ENCODE measurements at places on chromosomes 1 and 21. TPM values are rescaled to one million over a fixed set of nuclear protein-coding genes. Genes with fewer than 3 reads are reported as not detected.
A peak's percentile ranks its signal among the peaks of the same experiment; 100 is the strongest.

DNA sequence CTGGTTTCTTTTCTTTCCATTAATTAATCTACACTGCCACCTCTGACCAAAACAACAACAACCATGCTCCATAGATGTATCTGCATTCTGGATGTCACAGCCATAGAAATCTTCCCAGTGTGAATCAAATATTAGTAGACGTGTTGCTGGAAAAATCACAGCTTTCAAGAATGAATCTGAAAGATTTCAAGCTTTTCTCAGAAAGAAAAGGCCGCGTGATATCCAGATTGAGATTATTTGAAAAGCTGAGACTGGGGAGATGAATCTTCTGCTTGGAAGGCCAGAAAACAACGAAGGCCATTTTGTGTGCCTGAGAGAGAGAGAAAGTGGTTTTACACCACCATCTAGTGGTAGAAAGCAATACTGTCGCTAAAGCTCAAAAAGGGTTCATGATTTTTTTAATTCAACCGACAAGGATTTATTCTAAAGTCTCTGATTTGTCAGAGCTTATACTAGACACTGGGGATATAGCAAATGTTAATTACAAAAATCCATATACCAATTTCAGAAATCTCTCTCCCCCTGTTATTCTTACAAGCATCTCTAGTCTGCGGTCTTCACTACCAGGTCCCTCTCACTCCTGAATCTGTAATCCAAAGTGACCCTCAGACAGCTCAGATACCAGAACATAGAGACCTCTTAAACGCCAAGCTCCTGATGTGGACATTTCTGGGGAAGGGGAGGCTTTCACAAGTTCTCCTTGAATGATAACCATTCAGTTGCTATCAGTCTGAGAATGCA, 87.5 kb upstream of the SGIP1 start:
- no peak overlapping the region for H3K27ac ChIP-seq
- H3K4me3 ChIP-seq = no peak overlapping the region
- peaks cover 3% of the 10 kb centered on the region for H3K4me1 ChIP-seq
- H3K27me3 ChIP-seq = no peaks in the 10 kb centered on the region
- H3K36me3 ChIP-seq = no peaks in the 10 kb centered on the region

DNA sequence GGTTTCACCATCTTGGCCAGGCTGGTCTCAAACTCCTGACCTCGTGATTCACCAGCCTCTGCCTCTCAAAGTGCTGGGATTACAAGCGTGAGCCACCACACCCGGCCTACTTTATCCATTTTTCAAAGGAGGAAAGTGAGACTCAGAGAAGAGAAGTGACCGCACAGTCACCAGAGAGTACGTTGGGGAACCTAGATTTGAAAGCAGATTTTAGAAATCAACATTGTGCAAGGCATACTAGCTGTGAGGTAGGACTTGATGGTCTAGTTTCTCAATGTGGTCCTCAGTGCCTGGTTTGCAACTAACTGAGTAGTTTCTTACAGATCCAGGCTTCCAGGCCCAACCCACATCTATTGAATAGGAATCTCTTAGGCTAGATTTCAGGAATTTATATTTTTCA, 1.7 kb upstream of the PRCC start:
- peaks cover 13% of the 10 kb centered on the region for H3K4me1 ChIP-seq
- no peaks in the 10 kb centered on the region for H3K27me3 ChIP-seq
- peaks cover 8% of the 10 kb centered on the region for H3K36me3 ChIP-seq
- H3K27ac ChIP-seq = peak overlapping the region; percentile 85

The RXRG gene
- not detected for total RNA-seq

The C1orf141 gene
- total RNA-seq = not detected

GRCh38 chr1:7615138-7615537, 156.0 kb upstream of the VAMP3 start:
- no peak overlapping the region for H3K4me3 ChIP-seq
- H3K4me1 ChIP-seq = no peaks in the 10 kb centered on the region
- peaks cover 28% of the 10 kb centered on the region for H3K27me3 ChIP-seq
- no peak for DNase-seq

The SLC45A1 gene
- total RNA-seq = 13.8 TPM

GRCh38 chr1:6891781-6892579, 106.7 kb downstream of the CAMTA1 start:
- H3K4me1 ChIP-seq = no peaks in the 10 kb centered on the region
- H3K27me3 ChIP-seq = no peaks in the 10 kb centered on the region
- no peak overlapping the region for H3K4me3 ChIP-seq

DNA sequence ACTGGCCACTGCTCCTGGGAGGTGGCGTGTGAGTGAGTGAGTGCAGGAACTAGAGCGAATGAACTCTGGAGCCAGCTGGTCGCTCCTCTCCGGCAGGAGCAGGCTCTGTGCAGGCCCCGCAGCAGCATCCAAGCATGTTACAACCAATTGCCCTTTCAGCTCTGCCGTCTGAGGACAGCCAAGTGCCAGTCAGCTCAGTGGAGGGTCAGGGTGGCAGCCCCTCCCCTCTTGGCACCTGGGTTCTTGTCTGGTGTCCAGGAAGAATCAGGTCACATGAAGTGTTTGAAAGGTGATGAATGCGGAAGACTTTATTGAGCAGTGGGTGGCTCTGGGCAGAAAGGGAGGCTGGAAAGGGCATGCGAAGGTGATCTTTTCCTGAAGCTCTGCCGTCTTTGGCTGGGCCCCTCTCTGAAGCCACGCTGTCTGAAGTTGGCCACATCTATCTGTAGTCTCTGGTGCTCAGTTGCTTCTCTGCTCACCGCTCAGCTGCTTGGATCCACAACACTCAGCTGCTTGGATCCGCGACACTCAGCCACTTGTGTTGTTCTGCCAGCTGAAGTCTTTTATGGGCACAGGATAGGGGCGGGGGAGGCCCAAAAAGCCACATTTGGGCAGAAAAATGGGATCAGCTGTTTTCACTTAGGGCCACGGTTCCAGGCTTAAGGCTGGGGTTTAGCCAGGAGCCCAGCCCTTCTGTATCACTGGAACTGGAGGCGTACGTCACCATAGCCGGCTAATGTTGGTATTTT, 139.8 kb downstream of the ADSS2 start:
- H3K27ac ChIP-seq = no peak overlapping the region
- H3K36me3 ChIP-seq = no peaks in the 10 kb centered on the region
- H3K4me1 ChIP-seq = no peaks in the 10 kb centered on the region
- no peak overlapping the region for H3K4me3 ChIP-seq
- DNase-seq = no peak

The SAMD13 gene
- 14.9 TPM for total RNA-seq

DNA sequence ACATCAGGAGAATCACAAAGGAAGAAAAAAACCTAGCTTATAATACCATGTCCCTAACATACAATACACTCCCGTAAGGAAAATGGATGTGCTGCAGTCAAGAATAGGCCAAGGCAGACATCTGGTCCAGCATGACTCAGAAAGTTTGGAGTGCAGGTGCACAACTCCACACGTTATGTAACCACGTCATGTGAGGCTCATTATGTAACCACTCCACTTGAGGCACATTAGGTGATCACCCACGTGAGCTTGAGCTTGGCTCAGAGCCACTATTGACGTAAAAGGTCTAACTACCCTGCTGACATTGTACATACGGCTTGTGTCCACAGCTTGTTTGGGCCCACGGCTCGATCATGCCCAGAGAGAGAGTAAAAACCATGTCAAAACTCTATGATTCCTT, 99.8 kb upstream of the C1orf21 start:
- no peaks in the 10 kb centered on the region for H3K4me1 ChIP-seq
- H3K27ac ChIP-seq = no peak overlapping the region

DNA sequence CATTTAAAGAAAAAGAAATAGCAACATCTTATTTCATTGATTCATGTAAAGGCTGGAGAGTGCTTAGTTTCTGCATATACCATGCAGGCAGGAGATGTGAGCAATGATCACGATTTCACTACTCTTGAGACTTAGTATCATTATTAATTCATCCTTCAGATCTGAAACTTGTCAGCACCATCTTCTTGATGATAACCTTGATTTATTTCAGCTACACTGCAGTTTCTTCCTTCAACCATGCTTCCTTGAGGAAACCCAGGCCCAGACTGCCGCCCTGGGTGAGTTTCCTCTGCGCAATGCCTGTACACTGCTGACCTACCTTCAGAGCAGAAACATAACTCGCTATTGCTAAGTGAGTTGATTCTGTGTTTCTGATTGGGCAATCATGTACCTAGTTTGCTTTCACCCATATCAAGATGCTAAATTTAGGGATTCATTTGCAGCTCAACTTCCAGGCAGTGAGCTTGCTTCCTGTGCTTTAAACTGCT, 13.5 kb upstream of the BCL10 start:
- H3K4me1 ChIP-seq = peaks cover 56% of the 10 kb centered on the region
- no peaks in the 10 kb centered on the region for H3K36me3 ChIP-seq
- peak overlapping the region; percentile 29 for H3K27ac ChIP-seq

The ZZZ3 gene
- total RNA-seq = 48.9 TPM

- H3K4me3 ChIP-seq = no peak overlapping the region
- H3K27ac ChIP-seq = no peak overlapping the region
- no peak for DNase-seq
- H3K36me3 ChIP-seq = no peaks in the 10 kb centered on the region
- H3K27me3 ChIP-seq = peaks cover 21% of the 10 kb centered on the region
Observed at GRCh38 chr1:20187813-20188454, 1.6 kb upstream of the PLA2G2C start.

The ACTN2 gene
- total RNA-seq = 0.20 TPM

The KIF17 gene
- 2.4 TPM for total RNA-seq

- peaks cover under 1% of the 10 kb centered on the region for H3K4me1 ChIP-seq
- no peak for DNase-seq
- no peaks in the 10 kb centered on the region for H3K36me3 ChIP-seq
- no peak overlapping the region for H3K4me3 ChIP-seq
Observed at GRCh38 chr1:115929881-115930280, 46.4 kb upstream of the SLC22A15 start.

DNA sequence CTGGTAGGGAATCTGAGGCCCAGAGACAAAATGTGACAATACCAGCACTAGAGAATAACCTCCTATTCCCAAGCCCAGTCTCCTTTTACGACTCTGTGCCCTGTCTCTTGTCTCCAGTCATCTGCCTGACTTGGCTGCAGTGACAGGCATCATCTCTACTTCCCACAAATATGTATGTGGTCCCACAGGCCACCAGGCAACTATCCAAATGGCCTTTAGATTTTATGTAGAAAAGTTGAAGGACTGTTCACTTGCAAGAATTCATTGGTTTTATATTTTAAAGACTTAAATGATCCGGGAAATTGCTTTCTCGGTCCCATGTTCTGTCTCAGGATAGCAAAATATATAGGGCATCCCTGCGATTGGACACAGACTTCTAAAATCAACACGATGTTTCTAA, 11.6 kb downstream of the KRTAP24-1 start:
- H3K27ac ChIP-seq = no peak overlapping the region
- no peaks in the 10 kb centered on the region for H3K27me3 ChIP-seq
- DNase-seq = no peak
- H3K4me3 ChIP-seq = no peak overlapping the region
- H3K4me1 ChIP-seq = no peaks in the 10 kb centered on the region

- no peak for DNase-seq
- no peak overlapping the region for H3K4me3 ChIP-seq
- H3K27me3 ChIP-seq = no peaks in the 10 kb centered on the region
- no peaks in the 10 kb centered on the region for H3K36me3 ChIP-seq
- peaks cover 31% of the 10 kb centered on the region for H3K4me1 ChIP-seq
Observed at GRCh38 chr1:21313886-21314721, 23.8 kb upstream of the ECE1 start.

DNA sequence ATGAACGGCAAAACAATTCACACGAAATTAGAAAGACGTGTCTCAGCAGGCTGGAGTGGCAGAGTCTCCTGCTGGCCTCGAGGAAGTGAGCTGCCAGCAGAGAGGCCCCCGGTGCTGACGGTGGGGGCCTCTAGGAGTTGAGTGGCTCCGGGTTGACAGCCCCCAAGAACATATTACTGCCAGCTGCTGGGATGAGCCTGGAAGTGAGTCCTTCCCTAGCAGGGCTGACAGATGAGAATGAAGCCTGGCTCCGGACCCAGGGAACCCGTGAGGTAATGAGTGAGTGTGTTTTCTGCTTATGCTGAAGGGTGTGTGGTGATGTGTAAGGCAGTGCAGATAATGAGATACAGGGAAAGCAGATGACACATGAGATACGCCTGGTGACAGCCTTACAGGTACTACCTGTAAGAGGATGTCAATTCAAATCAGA, 23.5 kb upstream of the LRRC47 start:
- no peak for DNase-seq
- H3K27ac ChIP-seq = no peak overlapping the region
- no peaks in the 10 kb centered on the region for H3K27me3 ChIP-seq
- no peak overlapping the region for H3K4me3 ChIP-seq

- H3K4me1 ChIP-seq = no peaks in the 10 kb centered on the region
- peak; percentile 10 for DNase-seq
- H3K27ac ChIP-seq = no peak overlapping the region
- H3K4me3 ChIP-seq = no peak overlapping the region
- H3K27me3 ChIP-seq = peaks cover 23% of the 10 kb centered on the region
Observed at GRCh38 chr1:4172644-4173599, 272.9 kb upstream of the C1orf174 start.

DNA sequence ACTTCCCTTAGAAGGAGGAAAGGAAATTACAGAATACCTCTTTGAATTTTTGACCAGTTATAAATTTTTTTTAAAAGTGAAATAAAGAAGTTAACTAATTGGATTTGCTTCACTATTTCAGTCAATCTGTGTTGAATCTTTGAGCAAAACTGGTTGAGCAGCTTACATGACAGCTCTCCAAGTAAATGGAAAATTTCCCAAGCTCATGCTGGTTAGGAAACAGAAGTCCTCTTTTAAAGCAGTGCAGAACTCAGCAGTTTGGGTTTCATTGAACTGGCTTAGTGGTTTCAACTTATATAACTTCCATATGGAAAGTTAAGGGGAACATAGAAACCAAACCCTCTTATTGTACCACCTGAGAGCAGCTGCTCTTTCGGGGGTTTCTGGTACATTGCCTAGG, 250.5 kb downstream of the PDE4B start:
- no peaks in the 10 kb centered on the region for H3K4me1 ChIP-seq
- no peak overlapping the region for H3K27ac ChIP-seq
- H3K4me3 ChIP-seq = no peak overlapping the region
- no peaks in the 10 kb centered on the region for H3K36me3 ChIP-seq

DNA sequence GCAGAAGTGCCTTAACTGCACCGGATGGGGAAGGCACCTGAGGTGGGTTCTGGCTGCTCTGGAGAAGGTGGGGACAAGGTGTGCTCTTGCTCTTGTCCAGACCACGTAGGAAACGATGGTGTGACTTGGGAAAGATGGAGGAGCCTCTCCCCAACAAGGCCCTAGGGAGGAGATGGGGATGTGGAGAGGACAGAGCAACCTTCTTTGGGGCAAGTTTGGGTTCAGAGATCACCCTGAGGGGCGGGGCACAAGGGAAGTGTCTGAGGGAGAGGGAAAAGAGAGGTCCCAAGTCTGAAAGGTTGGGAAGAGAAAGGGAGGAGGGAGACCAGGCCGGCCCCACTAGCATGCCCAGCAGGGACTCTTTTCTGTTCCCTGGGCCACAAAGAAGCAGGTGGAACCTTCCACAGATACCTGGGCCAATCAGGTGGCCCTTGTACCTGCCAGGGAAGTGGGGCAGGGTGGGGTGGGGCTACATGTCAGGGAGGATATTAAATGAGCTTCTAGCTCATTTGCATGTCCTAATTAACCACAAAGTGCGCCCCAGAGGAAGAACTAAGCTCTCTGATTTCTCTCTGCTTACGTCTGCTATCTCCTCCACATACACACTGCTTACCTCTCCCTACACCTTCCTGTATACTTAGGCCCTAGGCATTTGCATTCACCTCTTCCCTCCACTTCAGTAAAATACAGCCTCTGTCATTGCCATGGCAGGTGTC, 15.9 kb downstream of the INKA2 start:
- no peaks in the 10 kb centered on the region for H3K4me1 ChIP-seq
- H3K4me3 ChIP-seq = no peak overlapping the region
- no peaks in the 10 kb centered on the region for H3K27me3 ChIP-seq
- no peaks in the 10 kb centered on the region for H3K36me3 ChIP-seq
- no peak for DNase-seq

The ELAPOR1 gene
- 0.57 TPM for total RNA-seq

- no peak overlapping the region for H3K4me3 ChIP-seq
- H3K4me1 ChIP-seq = no peaks in the 10 kb centered on the region
- H3K27ac ChIP-seq = no peak overlapping the region
- no peaks in the 10 kb centered on the region for H3K27me3 ChIP-seq
Observed at GRCh38 chr1:21229246-21230000, 52.7 kb upstream of the EIF4G3 start.
